ENCODE measurements at places on chromosomes 2 and 18.

GRCh38 chr2:24049485-24050021 is at the start of gene FKBP1B:
TSS of gene FKBP1B (plus strand) at chr2:24049741. CDS start at chr2:24049850, 109 bp downstream.
- DNase-seq: peak; percentile 29

DNA sequence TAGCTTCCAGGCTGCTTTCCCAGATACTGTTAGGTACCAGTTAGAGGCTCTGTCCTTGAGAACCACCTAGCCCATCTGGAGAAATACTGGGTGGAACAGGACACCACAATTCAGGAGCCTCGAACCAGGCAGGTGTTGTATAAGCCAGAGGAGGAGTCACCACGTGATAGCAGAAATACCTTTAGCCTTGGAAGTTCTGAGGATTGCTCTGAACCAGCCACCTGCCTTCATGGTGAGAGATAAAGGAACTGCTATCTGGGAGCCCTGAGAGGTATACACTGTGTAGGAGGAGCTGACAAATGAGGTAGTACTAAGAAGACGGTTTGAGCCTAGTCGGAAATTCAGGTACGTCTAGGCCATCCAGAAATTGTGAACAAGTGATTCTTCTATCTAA is 7.6 kb upstream of the GPBAR1 start:
- no peak for DNase-seq

- DNase-seq: peak; percentile 74
Measured at GRCh38 chr2:239830121-239831000, 194.8 kb downstream of the NDUFA10 start.

DNA sequence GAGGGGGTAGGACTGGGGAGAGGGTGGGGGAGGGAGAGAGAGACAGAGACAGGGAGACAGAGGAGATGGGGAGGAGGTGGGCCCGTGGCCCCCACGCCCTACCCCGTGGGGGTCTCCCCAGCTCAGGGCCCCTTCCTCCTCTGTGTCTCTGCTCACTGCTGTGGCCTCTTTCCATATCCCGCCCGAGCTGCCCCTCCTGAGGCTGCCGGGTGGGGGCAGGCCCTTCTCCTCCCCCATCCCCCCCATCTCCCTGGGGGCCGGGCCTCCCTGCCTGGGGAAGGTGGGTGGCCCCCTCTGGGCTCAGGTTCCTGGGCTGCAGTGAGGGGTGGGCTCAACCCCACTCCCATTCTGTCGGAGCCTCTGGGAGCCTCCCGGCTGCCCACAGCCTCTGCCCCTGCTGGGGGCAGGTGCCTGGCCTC is 332 bp upstream of the PDCD1 start:
- DNase-seq: no peak

DNA sequence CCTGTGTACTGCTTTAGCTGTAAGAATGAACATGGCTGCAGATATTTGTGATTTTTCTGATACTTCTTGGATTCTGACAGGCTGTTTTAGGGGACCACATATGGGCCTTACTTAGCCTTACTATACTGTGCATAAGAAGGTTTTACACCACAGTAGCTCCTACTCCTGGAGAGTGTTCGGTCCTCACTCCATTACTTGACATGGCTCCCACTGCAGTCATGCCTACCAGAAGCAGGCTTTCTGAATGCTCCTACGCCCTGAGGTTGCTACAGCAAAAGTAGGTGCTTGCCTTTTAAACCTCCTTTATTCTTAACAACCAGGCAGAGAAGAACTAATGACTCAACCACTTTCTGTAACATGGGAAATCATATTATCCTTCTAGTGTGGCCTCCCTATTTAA is 125.2 kb upstream of the MAP2 start:
- no peak for DNase-seq

GRCh38 chr2:148483665-148484064 is 160.9 kb upstream of the EPC2 start:
- no peak for DNase-seq

DNA sequence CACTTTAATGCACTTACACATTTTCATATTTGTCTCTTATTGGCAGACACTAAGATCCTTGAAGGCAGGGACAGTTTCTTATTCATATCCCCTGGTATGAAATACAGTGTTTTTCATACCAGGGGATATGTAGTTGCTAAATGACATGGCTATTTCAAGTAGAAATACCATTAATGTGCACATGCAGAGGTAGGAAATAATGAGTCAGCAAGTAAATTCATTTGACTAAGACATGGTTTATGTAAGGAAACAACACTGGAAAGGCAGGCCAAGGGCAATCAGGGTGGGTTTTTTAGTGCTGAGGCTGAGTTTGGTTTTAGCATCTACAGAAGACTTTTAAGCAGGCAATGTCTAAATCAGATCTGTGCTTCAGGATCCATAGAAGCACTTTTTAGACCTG is 155.9 kb downstream of the WDPCP start:
- DNase-seq: no peak

GRCh38 chr2:112110966-112111365 is 27.2 kb upstream of the FBLN7 start:
- DNase-seq: no peak

DNA sequence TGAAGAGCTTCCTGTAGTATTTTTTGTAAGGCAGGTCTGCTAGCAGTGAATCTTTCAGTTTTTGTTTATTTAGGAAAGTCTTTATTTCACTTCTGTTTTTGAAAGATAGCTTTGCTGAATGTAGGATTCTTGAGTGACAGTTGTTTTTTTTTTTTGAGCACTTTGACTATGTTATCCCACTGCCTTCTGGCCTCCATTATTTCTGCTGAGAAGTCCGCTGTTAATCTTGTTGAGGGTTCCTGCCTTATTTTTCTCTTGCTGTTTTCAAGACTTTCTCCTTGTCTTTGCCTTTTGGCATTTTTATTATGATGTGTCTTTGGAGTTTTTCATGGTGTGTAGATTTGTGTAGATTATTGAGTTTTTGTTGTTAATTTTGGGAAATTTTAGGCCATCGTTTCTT is 21.9 kb downstream of the RBFA start:
- DNase-seq: no peak

- DNase-seq: no peak
Measured at GRCh38 chr2:176758426-176758825, 454.2 kb upstream of the HNRNPA3 start.

- no peak for DNase-seq
Measured at GRCh38 chr2:119550856-119551255, 6.6 kb downstream of the CFAP221 start.

DNA sequence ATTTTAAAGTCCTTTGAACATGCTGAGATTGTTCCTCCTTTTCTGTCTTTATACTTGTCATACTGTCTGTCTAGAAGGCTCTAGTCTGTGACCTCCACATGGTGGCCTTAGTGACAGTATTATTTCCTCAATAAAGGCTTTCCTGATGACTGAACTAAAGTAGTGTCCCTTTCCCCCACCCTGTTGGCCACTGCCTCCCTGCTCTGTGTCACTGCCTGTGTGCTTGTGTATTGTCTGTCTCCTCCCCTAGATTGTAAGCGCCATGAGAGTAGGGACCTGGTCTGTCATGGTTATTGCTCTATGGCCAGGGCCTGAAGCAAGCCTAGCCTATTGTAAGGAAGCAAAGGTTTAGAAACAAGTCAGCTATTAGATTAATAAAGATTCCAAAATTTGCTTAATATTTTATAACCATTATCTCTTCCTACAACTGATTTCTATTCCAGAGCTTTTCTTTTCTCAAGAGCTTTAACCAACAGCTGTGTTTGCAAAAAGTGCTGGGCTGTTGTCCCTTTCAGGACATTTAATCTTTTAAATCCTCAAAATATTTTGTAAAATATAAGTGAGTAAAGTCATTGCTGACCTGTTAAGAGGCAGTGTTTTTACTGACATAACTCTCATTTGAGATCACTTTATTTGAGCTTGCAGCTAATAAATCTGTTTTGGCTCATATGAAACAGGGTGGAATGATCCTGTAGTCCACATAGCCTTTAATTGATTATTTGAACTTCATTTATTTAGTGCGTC is 35.5 kb downstream of the DIS3L2 start:
- DNase-seq: no peak

DNA sequence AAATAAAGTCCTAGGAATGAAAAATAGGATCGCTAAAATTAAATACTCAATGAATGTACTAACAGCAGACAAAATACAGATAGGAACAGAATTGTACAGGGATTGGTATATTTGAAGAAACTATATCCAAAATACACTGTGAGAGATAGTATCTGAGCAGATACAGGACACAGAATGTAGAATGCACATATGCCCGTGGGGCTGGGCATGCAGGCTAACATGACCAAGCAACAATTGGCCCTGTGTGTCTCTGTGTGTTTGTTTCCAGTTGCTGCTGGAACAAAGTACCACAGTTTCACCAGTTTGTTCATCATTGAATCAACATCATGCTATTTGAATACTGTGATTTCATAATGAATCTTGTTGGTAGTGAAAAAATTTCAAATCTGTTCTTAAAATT is 127.6 kb downstream of the PMAIP1 start:
- no peak for DNase-seq

DNA sequence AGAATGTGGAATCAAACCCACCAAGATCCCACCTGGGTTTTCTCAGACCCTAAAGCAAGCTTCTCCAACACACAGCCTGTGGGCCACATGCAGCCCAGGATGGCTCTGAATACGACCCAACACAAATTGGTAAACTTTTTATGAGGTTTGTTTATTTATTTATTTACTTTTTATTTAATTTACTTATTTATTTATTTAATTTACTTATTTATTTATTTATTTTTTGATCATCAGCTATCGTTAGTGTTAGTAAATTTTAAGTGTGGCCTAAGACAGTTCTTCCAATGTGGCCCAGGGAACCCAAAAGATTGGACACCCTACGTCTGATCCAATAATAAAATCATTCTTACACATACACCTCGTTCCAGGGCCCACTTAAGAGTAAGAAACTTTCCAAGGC is 1451.1 kb downstream of the LRP1B start:
- no peak for DNase-seq

- no peak for DNase-seq
Measured at GRCh38 chr2:237564526-237565131, 1.7 kb upstream of the PRLH start.

DNA sequence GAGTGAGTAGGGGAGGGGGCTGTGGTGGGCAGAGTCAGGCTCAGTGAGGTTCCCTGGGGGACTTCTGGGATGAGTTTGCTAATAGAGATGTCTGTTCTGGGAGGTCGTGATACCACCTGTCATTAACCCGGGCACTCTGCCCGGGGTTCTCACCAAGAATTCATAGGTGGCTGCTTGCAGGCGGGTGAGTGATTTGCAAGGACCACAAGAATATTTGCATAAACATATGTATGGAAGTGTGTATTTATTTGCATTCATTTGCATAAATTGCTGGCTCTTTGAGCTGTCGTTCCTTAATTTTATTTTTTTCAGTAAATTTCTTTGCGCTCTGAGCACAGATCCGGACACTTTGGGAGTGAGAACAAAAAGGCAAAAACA is 260.0 kb downstream of the ATAD2B start:
- no peak for DNase-seq

DNA sequence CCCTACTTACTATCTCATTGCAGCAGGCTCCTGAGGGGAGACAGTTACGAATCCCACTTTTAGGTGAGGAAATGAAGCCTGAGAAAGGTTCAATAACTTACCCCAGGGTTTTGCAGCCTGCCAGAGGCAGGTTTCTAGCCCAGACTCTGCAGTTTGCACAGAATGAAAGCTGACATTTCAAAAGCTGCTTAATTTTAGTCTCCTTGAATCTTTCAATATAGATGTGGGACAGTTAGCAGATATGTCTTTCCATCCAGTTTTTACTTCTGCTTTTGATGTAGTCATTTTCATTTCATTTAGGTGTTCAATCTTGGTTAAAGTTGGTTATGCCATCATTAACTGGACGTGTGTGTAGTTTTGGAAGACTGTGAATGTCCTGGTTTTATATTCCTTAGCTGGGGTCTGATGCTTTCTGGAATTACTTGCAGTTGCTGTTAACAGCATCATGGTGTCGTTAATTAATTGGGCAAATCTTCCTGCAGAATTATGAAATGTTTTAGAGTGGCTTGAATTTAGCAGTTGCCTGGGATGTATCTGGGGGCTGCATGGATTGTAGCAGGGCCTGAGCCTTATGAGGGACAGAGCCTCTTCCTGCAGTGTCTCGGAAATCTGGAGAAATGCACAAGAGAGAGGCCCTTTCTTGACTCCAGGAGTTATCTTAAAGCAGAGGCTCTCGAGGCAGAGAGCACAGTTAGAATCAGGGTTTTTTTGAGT is 100.8 kb downstream of the ZNF532 start:
- no peak for DNase-seq

DNA sequence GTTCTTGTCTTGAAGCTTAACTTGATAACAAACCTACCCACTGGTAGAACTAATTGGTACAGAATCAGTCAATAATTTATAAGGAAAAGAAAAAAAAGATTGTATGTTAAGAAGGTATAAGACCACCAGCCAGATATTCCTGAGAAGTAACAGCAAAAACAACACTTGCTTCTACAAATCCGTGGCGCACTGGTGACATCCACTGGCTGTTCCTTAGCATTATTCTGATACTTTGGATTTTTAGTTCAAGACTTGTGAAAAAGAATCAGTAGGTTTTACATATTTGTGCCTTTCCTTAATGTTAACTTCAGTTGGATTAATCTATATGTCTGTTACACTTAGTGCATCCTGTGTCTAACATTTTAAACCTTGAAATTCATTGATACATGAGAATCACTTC is 141.8 kb downstream of the GRB14 start:
- DNase-seq: no peak

DNA sequence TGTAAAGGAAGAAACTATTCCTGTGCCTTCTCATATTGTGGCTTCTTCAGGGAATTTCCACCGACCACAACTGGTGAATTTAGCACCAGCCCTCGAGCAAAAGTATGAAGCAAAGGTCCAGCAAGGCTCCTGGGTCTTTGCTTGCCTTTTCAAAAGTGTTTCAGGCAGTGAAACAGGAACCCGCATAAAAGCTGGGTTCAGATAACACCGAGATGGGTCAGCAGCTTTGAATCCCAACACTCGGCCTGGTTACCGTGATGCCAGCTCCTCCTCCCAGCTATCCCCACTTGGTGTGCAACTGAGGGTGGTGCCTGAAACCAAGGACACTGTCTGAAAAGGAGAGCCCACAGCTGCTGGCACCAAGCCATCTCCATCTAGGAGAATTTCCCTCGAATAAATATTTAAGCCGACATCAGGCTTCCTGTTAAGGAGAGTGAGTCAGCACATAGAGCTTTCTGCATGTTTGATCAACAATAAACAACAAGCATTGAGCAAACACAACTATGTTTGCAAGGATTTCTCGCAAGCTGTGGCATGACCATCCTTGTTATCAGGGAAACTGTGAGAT is 69.5 kb downstream of the ANTXR1 start:
- DNase-seq: peak; percentile 66

- no peak for DNase-seq
Measured at GRCh38 chr2:178629463-178629862, 149.2 kb downstream of the PLEKHA3 start.

DNA sequence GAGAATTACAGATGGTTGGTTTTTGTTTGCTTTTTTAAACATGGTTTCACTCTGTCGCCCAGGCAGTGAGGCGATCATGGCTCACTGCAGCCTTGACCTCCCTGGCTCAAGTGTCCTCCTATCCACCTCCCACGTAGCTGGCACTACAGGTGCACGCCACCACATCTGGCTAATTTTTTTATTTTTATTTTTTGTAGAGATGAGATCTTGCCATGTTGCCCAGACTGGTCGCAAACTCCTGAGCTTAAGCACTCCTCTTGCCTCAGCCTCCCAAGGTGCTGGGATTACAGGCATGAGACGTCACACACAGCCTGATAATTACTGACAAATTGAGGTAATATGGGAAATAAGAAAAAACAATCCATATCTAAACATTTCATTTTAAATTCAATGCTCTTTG is 110.5 kb upstream of the ZSWIM2 start:
- DNase-seq: no peak

Data from inflammatory macrophage (primary cell).